ENCODE measurements at places on chromosomes 16 and 17. TPM values are rescaled to one million over a fixed set of nuclear protein-coding genes. Genes with fewer than 3 reads are reported as not detected.

Gene KRT16
- 2,310 TPM for total RNA-seq

Gene PHOSPHO1
- total RNA-seq = 0.20 TPM

Gene CD300H
- total RNA-seq = not detected

Gene FN3K
- 3.2 TPM for total RNA-seq

Gene GABARAP
- 268 TPM for total RNA-seq

Gene CACNG1
- total RNA-seq = not detected

Gene KRT12
- not detected for total RNA-seq

Gene GALR2
- total RNA-seq = 0.44 TPM

Data from esophagus mucosa (tissue), 1 donor.